ENCODE measurements at places on chromosomes 13 and 19. TPM values are rescaled to one million over a fixed set of nuclear protein-coding genes. Genes with fewer than 3 reads are reported as not detected.

The SSC5D gene
- 24.4 TPM for total RNA-seq

The ZIK1 gene
- 18.8 TPM for total RNA-seq

The FLT3 gene
- total RNA-seq, result 1.0 TPM

The SHISA7 gene
- 0.16 TPM for total RNA-seq

The FPR3 gene
- 1.0 TPM for total RNA-seq

The KLK14 gene
- total RNA-seq, result not detected

DNA sequence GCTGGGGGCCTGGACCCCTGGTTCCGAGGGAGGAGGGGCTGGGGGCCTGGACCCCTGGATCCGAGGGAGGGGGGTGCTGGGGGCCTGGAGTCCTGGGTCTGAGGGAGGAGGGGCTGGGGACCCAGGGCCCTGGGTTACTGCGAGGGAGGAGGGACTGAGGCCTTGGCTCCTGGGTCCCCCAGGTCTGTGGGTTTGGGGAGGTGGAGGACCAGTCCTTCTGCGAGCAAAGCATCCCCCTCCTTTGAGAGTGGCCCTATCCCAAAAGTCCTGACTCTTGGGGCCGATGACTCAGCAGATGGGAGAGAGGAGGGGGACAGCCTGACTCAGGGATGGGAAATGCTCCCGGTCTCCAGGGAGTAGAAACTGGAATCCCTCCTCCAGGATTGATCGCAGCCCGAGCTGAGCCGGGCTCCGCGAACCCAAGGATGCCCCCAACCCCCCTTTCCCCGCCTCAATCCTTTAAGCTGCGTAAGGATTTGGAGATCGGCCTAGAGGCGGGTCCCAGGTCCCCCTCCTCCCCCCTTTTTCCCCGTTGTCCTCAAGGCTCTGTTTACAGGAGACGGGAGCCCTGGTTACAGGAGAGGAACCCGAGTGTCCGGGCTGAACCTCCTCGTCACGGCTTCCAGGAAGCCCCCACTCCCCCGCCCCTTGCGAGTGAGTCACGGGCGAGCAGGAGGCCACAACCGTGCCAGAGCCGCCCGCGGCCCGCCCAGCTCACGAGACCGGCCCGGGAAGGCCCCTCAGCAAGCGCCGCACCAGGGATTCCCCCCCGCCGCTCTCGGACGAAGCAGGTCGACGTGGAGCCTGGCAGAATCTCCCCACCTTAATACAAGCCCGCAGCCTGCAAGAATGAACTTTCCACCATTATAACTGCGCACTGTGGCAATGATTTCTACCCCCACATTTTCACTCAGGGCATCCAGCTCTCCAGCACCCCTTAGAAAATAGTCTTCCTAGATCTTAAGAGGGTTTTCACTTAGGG, 3.0 kb upstream of the ZFP36 start:
- peak; percentile 88 for DNase-seq

DNA sequence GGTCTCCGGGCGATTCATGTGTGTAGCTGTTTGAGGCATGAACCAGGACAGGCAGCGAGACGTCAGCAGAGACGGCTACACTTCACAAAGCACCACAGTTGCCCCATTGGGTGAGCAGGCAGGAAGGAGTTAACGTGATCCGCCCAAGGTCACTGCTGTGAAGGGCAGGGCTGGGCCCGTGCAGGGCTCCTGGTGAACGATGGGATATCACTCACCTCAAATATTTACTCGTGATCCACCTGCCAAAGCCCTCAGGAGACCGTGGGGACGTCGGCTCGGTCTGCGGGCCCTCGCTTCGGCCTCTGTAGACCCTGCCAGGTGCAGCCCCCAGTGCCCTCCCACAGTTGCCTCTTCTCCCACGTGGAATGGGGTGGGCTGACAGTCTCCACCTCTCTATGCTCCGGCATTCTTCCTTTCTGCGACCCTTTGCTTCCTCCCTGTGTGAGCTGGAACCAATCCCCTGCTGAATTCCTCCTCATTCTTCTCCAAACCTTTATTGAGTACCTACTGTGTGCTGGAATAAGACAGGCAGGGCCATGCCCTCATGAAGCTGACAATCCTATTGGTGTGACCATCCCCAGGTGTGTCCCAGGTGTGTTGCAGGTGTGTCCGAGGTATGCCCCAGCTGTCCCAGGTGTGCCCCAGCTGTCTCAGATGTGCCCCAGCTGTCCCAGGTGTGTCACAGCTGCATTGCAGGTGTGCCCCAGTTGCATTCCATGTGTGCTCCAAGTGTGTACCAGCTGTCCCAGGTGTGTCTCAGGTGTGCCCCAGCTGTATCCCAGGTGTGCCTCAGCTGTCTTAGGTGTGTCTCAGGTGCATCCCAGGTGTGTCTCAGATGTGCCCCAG, 2.0 kb upstream of the GRK1 start:
- DNase-seq, result no peak

DNA sequence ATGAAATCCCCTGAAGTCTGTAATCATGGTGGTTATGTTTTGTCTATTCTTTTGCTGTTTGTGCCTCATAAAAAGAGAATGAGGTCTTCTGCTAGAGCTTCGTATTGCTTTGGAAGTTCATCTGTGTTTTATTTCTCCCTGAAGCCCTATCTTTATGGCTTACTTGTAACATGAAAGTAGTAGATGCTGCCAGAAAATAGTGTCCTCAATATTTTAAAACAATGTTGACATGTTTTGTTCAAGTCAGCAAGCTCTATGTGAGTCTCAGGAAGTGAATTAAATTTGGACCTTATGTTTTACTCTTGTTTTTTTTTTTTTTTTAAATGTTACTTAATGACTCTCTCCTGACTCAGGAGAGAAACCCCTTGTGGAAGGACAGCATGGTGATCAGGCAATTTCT, 130.5 kb downstream of the B3GLCT start:
- DNase-seq, result no peak

- no peak for DNase-seq
Measured at GRCh38 chr13:23966221-23966690, 69.0 kb upstream of the C1QTNF9B start.

GRCh38 chr13:92407858-92408257, 818.7 kb upstream of the GPC6 start:
- no peak for DNase-seq

- DNase-seq, result no peak
Measured at GRCh38 chr19:39087907-39088686, 3.9 kb downstream of the ACP7 start.

DNA sequence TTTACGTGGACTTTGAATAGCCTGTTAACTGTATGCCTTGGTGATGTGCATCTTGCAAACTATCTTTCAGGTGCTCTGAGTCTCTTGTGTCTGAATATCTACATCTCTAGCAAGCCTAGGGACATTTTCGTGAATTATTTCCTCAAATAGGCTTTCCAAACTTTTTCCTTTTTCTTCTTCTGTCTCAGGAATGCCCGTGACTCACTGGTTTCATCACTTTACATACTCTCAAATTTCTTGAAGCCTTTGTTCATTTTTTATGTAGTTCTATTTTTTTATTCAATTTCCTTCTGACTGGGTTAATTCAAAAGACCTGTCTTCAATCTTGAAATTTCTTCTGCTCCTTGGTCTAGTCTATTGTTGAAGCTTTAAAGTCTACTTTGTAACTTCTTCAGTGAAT, 332.2 kb downstream of the OXGR1 start:
- DNase-seq, result no peak

DNA sequence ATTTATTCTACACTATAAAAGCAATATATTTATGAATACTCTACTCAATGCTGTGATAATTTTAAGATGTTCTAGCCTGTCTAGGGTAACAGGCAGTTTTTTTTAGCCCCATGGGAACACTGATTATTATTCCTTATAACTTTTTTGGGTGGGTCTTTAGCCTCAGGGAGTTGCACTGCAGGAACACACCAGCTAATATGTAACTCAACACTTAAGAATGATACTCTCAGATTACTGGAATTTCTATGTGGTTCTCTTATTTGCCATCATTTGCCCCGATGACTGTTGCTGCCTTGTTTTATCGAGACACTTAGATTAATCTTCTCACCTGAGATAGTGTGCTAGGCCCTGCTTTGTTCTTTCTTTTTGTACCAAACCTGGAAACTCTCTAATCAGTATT, 396.9 kb upstream of the SLITRK1 start:
- DNase-seq, result no peak

GRCh38 chr19:2173767-2174577, 10.2 kb downstream of the DOT1L start:
- no peak for DNase-seq

GRCh38 chr13:80884056-80884785, 543.3 kb upstream of the SPRY2 start:
- DNase-seq, result no peak

GRCh38 chr13:33119856-33120543, 103.8 kb downstream of the KL start:
- no peak for DNase-seq

GRCh38 chr19:2574971-2575630, 99.2 kb downstream of the GADD45B start:
- no peak for DNase-seq
